Activated T-cell treated with anti-CD3 and anti-CD28 coated beads, Interleukin-2, amount 50 U/mL, for 24 hours (primary cell): ENCODE measurements at places on chromosomes 3 and 15.

DNA sequence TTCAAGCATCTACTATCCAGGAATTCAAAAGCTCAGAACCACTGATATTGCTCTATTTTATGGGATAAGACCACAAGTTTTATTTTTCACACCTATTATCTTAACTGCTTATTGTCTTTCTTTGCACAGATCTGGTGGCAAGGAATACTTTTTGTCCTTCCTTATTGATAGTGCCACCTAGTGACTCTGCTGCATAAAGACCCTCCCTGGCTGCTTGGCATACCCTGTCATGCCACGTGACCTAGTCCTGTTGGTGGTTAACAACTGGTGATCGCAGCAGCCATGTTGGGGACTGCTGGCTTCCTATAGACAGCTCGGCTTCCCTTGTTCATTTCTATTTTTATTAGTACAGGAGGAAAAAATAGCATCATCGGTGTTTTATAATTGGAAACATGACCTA lies 236.3 kb downstream of the MEX3B start:
- no peak for DNase-seq

- no peak for DNase-seq
These were observed 759.9 kb upstream of the SGO1 start for GRCh38 chr3:20945892-20946291.

- no peak for DNase-seq
These were observed 210.8 kb upstream of the ROPN1 start for GRCh38 chr3:124202754-124203153.

DNA sequence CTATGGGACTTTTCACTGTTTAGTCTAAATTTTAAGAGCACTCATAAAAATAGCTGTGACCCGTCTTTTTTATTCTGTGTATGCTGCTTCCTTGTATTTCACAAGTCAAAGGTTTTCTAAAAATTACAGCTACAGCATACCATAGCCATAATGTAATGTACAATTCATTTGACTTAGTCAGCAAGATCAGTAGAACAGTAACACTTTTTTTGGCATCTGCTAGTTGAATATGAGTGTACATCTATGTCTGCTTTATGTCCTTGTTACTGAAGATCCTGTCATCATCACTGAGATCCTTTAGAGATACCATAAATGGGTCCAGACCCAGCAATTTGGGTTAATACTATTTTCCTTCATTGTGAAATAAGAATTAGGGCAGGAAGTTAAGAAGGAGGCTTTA lies 42.2 kb downstream of the CMSS1 start:
- no peak for DNase-seq

DNA sequence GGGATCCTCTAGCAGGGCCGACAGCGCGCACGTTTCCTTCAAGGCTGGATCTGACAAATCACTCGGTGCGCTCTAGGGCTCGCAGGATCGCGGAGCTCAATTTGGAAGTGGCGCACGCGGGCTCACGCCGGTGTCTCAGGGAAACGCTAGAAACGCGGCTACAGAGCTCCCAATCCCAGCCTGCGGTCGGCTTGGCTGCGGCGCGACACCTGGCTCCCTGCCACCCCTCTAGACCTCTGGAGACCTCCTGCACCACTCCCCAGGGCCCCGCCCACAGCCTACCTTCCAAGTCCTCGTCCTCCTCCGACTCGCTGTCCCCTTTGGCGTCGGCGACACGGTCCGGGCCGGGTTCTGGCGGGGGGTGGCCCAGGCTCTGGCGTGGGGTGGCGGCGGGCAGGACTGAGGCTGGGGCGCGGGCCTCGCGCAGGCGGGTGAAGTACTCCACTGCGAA lies 596 bp downstream of the PRKAR2A start:
- DNase-seq, result peak; percentile 73
